ENCODE measurements at places on chromosomes 13 and 19. TPM values are rescaled to one million over a fixed set of nuclear protein-coding genes. Genes with fewer than 3 reads are reported as not detected.

The ZNF546 gene
- 5.5 TPM for total RNA-seq

The SIGLEC12 gene
- 0.39 TPM for total RNA-seq

The ZNF497 gene
- 2.8 TPM for total RNA-seq

The NAPSA gene
- total RNA-seq = 0.66 TPM

The SYDE1 gene
- total RNA-seq = 4.4 TPM

The LSR gene
- 2.6 TPM for total RNA-seq

The CGB5 gene
- total RNA-seq = not detected

The ZNF681 gene
- total RNA-seq = 0.10 TPM

The MISP3 gene
- total RNA-seq = 1.5 TPM

The ZNF880 gene
- 23.0 TPM for total RNA-seq

The TECR gene
- 87.4 TPM for total RNA-seq

The CFAP97D2 gene
- 0.73 TPM for total RNA-seq

DNA sequence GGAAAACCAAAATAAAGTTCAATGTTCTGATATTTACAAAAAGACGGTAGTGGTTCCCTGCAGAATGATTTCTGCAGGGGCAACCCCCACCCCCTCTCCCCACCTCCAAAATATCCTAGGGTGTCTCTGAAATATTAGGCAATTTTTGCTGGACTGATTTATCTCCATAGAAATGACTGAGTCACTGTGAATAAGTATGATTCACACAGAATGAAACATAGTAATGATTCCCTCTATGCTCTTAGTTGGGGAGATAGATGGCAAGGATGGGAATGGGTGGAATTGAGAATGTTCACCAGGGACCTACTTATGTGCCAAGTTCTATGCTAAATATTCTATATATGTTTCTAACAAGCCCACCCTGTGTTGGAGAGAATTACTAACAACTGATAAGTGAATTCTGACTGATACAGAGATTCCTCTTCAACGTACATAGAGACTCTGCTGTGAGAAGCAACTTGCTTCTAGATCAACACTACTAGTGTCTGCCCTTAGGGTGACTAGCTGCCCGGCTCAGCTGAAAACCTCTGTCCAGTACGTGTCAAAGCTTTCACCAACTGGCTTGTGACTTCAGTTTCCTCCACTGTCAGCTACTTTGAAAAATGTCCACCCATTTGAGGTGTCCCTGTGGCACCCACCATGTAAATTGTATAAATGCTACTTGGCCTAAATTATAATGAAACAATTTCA is 38.4 kb upstream of the RAP2A start:
- ATAC-seq = no peak

DNA sequence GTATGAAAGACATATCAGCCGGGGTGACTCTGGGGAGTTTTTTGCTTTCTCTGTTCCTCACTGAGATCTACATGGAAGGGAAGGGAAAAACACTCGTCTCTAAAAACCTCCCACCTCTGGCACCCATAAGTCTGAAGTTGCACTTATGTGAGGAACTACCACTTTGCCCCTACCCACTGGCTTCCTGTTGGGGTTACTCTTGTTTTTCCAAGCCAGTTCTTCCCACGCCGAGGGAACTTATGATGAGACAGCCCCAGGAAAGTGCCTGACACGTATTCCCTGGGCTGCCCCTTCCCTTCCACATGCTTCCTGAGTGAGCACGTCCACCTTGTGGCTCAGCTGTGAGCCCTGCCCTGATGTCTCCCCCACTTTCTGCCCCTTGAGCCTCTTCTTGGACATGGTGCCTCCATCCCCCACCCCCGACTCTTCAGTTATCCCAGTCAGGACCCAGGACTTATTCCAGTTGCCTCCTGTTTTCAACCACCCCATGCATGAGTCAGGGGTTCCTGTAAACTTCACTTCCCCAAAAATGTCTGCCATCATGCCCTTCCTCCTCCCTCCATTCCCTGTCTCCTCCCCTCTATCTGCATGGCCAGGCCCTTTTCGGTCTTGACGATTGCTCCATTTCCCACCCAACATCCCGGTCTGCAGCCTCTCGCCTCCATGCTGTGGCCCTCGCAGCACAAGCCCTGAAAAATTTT is 5.1 kb upstream of the SIGLEC7 start:
- ATAC-seq = no peak

GRCh38 chr19:35713904-35714495 is 3.8 kb upstream of the KMT2B start:
- no peak for ATAC-seq

- no peak for ATAC-seq
Measured at GRCh38 chr19:44757735-44758505, 9.4 kb downstream of the BCL3 start.

DNA sequence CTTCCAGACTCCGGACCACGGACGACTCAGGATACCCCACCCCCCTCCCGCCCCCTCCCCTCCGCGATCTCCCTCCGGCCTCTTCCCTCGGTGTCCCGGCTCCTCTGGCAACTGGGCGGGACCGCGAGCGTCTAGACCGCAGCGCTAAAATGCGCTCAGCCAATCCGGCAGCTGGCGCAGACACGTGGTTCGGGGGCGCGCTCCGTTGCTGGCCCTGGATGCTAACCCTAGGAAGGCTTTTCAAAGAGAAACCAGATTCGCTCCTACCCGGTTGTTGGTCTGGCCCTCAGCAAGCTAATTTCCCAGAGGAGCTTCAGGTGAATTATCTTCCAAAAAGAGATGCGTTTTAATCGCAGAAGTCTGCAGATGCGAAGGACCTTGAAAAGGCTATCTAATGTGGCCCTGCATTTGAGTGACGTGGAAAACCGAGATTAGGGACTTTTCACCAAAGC is at the start of gene DZIP1:
DZIP1 (minus strand) TSS at position 106 of the 452 bp plus-strand sequence. CDS start 2,677 bp downstream, outside the sequence.
- peak; percentile 79 for ATAC-seq

DNA sequence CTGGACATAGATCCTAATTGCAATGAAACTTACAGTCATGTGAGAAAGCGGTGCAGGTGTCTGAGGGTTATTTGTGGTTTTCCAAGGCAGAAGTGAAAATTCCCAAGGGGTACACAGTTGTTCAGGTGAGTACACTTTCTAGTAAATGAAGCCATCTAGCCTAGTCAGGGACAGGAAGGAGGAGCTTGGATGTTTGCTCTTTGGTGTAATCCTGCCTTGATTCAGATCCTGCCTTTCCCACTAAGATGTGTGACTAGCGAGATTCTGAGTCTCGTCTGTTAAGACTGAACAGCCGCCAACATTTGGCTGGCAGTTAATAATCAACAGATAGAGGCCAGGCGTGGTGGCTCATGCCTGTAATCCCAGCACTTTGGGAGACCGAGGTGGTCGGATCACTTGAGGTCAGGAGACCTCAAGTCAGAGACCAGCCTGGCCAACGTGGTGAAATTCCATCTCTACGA is 2.5 kb downstream of the RPS9 start:
- no peak for ATAC-seq

- peak; percentile 94 for ATAC-seq
Measured at GRCh38 chr13:33642374-33643065, 175.4 kb upstream of the RFC3 start.

GRCh38 chr19:10295305-10295846 is 5.6 kb downstream of the ICAM5 start:
- no peak for ATAC-seq

DNA sequence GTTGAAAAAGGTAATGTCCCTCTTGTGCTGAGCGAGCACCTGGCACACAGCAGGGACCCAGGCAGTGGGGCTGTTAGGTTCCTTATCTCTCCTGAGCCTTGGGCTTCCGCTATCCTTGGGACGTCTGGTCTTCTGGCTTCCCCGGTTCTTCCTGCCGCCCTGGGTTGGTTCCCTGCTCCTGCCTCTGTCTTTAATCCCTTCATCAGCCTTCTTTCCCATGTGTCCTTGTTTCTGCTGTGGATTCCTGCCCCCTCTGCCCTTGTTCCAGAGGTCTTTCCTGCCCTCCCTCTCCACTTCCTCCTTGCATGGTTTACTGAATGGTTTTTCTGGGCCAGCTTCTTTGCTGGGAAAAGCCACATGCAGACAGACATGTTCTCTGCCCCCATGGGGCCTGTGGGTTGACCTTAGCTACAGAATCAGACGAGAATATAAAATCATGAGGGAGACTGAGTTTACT is 2.6 kb downstream of the EPN1 start:
- no peak for ATAC-seq

GRCh38 chr19:2863816-2864215 is 3.3 kb upstream of the ZNF556 start:
- no peak for ATAC-seq

- ATAC-seq = no peak
Measured at GRCh38 chr13:39298951-39299350, 260.7 kb downstream of the NHLRC3 start.

- no peak for ATAC-seq
Measured at GRCh38 chr19:39200803-39201115, 3.3 kb downstream of the SYCN start.

GRCh38 chr13:109357751-109358471 is 428.5 kb downstream of the IRS2 start:
- no peak for ATAC-seq

GRCh38 chr13:111248822-111249221 is 71.6 kb upstream of the TEX29 start:
- ATAC-seq = no peak

DNA sequence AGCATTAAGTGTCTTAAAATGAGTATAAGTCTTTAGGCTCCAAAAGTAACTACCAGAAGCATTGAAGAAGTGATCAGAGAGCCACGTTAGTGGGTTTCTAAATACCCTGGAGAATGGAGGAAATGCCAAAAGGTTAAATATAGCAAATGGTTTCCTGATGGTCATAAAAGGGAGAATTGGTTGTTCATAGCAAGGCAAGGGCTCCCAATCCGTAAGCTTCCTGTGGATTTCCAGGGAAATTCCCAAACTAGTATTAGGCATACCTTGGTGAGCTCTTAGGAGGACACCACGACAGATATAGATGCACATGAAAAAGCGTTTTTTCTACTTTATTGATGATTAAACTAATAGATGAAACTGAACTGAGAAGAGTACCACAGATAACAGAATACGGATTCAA is 410.9 kb downstream of the FOXO1 start:
- no peak for ATAC-seq

GRCh38 chr13:78193846-78194245 is 275.2 kb upstream of the EDNRB start:
- ATAC-seq = no peak

DNA sequence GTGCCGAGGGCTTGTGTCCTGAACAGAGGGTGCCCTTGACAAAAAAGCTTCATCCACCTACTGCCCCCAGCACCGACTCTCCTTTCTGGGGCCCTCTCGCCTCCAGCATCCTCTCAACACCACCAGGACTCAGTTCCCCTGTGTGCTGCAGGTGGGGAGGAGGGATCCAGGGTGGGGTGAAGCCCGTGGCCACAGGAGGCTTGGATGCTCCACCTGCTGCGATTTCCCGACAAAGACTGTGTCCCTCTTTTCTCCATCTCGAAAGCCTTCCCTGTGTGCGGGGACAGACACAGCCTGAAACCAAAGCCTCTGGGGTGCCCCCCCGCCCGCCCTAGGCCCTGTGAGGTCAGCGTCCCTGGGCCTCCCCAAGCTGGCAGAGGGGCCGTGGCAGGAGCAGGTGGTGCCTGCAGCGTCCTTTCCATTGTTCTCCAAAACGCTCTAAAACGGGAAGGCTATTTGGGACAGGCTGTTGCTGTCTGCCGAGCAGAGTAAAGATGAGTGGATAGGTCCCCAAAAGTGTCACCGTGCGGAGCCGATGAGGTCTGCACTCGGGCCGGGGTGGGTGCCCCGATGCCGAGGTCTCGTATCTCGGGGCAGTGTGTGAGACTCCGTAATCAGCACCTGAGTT is 185.7 kb downstream of the PTPRS start:
- no peak for ATAC-seq

- peak; percentile 18 for ATAC-seq
Measured at GRCh38 chr19:48695743-48696352, at the start of gene FUT2. Gene FUT2 (plus strand): TSS chr19:48695971. CDS start chr19:48702957, 6,986 bp downstream.

GRCh38 chr19:3838661-3839060 is 30.2 kb downstream of the ZFR2 start:
- no peak for ATAC-seq

GRCh38 chr19:51026554-51026831 is at the start of gene KLK11:
Gene KLK11 (minus strand): TSS chr19:51026616. CDS start chr19:51025631, 985 bp downstream.
- no peak for ATAC-seq

DNA sequence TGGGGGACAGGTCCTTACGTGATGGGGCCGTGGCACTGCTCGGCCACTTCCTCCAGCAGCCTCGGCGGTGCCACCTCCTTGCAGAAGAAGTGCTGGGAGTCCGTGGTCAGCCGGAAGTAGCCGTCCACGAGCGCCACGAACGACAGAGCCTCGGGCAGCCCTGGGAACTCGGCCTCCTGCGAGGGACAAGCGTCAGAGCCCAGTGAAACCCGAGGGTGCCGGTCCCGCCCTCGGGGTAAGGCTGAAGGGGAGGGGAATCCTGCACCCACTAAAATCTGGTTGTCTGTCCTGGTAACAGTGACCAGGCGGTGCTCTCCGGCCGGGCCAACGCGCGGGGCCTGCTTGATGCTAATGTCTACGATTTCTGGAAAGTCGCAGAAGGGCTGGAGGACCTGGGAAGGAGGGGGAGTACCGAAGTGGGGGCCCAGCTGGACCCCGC is 6.4 kb downstream of the JAK3 start:
- peak; percentile 19 for ATAC-seq

DNA sequence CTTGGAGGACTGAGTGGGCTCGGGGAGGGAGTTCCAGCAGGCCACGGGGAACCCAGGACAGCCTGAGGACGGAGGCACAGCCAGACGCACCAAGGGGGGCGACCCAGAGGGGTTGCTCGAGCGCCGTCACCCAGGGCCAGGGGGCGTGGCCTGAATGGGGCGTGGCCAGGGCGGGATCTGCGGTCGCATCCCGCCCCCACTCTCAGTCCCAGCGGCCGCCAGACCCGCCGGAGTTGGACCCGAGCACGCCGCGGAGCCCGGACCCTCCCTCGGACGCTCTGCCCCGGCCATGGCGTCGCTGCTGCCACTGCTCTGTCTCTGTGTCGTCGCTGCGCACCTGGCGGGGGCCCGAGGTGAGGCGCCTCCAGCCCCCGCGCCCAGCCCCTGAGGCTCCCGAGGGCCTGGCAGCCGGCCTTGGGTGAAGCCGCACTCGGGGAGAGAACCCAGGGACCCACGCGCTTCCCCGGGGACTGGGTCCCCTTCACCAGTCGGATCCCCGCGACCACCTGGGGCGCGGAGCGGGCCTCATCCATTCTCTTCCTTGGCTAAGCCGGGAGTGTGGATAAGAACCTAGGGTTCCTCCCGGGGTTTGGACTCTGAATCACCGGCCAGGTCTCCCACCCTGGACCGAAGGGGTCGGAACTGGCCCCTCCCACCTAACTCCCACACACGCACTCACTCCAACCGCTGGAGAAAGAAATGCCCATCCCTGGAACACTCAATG is at the start of gene CILP2:
CILP2 (plus strand) TSS at position 205 of the 724 bp plus-strand sequence; CDS start at position 290, 85 bp downstream.
- peak; percentile 56 for ATAC-seq

DNA sequence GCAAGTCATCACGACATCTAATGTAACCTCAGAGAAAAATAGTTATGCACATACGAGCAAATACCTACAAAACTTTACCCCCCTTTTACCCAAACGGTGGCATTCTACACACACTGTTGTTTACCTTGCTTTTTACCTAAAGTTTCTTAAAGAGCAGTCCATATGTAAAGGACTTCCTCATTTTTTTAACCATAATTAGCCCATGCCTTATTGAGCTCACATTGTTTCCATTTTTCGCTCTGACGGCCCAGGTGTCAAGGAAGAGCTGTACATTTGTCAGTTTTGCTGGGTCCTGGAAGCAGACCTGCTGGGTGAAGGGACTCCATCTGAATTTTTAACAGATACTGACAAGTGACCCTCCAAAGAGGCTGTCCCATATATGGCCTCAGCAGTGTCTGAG is 89.4 kb downstream of the STK24 start:
- no peak for ATAC-seq
